ENCODE measurements at places on chromosomes 3 and 15.

DNA sequence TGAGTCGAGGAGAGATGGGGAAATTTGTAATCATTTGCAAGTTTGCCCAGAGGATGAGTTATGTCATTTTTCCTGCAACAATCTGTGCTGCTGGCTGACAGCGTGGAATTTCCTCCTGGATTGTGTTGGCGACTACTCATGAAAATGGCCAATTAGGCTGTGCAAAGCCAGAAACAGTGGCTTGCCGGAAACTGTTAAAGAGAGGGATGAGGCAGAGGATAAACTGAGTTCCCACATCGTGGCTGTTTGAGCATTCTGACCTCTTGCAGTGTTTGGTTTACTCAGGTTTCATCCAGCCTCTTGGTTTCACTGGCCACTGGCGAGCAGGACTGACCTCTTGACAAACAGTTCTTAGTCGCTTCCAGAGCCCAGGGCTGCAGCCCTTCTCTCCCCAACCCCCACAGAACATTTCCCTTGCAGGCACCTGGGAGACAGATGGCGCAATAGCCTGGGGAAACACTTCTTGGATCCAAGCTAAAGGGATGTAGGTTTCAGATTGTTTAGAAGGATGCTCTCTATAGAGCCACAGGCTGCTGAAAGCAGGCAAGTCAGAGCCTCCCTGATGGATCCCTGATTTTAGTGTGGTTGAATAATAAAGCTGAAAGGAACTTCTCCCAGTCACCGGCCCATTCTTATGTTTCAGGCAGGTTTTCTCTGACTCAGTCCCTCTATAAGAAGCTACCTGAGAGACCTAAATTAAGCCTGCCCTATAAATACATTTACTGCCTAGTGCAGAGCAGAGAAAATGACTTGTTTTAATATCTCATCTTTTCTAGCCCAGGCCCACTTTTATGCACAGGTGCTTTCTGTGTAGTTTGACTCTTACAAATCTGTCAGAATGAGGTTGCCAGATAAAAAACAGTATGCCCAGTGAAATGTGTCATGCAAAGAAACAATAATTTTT is 92.8 kb upstream of the UBE2E1 start:
- DNase-seq = no peak

DNA sequence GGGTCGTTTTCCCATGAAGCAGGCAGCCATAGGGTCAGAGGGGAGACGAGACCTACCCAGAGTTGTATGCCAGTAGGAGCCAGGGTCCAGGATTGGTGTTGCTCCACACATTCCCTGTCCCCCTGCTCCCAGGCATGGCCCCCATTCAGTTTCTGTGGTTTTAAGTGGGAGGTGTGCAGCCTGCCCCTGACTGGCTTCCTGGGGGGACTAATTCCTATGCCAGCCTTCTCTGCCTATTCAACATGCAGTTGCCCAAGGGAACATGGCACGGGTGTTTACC is 126.3 kb downstream of the EEFSEC start:
- no peak for DNase-seq

DNA sequence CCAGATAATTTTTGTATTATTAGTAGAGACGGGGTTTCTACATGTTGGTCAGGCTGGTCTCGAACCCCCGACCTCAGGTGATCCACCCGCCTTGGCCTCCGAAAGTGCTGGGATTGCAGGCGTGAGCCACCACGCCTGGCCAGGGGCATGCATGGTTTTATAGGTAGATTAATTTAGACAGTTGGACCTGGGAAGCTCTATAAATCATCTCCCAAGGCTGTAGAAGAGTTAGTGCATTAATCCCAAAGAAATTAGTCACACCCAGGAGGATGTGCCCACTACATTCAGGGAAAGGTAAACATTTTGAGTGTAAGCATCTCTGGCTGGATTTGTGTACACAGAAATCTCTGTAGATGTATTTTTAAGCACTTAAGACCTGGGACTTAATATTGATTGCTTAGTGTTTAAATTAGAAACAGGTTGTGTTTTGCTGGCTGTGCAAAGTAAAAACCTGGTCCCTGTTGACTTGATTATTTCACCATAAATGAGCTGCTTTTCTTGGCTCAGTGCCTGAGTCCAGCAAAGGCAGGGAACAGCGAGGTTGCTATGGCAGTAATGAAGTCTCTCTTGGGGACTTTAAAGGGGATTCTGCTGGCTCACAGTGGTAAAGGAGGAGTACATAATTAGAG is 19.2 kb downstream of the EXOSC7 start:
- no peak for DNase-seq

DNA sequence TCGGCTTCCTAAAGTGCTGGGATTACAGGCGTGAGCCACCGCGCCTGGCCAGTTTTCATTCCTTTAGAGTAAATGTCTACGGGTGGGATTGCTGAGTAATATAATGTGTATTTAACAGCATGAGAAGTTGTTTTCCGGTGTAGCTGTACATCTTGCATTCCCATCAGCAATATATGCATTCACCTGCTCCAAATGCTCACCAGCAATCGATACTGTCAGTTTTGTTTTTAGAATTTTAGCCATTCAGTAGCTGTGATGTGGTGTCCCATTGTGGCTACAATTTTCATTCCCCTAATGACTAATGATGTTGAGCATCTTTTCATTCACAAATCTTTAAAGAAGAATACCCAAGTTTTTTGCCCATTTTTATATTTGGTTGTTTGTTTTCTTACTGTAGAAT is 134.8 kb upstream of the RGMA start:
- DNase-seq = no peak

DNA sequence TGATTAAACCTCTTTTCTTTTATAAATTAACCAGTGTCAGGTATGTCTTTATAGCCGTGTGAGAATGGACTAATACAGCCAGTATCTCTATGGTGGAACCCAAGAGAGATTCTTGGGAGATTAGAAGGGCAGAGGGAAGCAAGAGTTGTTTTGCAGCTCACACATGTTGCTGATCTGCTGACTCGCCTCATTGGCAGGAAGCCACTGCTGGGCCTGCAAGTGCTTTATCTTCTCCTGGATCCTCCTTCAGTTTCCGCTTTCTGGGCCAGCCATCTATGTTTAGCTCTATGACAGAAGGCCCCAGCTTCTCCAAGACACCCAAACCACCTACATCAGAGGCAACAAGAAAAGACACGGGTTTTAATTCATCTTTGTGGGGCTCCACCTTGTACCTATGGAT is 23.4 kb upstream of the GALNT15 start:
- no peak for DNase-seq

DNA sequence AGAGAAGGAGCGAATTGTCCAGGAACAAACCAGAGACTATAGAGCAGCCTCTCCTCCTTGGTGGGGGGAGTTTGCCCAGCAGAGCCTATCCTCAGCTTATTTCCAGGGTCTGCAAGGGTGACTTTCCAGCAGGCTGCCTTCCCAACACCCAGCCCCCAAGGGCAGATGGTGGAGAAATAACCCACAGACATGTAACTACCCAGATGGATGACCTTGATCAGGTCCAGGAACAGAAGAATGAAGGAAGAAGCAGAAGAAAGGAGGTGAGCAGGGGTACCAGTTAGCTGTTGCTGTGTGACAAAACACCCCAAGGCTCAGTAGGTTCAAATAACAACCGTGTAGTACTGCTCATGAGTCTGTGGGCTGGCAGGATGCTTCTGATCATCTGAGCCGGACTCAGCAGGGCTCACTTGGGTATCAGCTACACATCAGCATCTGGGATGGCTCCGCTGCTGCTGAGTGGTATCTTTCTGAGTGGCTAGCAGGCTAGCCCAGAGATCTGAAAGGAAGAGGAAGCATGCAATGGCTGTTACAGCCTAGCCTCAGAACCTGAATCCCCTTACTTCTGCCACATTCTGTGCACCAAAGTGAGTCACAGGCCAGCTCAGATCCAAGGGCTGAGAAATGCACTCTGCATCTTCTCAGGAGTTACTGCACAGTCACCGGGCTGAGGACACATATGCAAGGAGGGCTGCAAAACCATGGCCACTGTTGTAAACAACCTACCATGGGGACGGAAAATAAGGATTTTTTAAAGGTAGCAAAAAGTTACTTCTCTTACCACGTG is 22.2 kb upstream of the TXNRD3 start:
- DNase-seq = no peak

DNA sequence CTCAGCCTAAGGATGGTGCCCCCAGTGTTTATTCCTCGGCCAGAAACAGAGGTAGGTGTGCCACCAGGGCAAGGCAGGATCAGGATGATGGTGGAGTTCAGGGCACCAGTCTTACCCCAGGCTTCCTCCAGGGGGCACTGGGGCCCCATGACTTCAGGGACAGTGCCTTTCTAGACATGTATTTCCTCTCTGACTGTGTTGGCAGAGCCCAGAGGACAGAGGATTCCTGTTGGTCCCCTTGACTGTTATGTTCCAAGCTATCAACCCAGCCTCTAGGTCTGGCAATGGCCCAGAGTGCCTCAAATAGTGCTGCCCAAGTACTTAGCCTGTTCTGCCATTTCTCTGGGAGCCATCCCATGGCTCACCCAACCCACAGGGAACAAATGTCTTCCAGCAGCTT is 2.8 kb downstream of the HEMK1 start:
- peak; percentile 88 for DNase-seq

DNA sequence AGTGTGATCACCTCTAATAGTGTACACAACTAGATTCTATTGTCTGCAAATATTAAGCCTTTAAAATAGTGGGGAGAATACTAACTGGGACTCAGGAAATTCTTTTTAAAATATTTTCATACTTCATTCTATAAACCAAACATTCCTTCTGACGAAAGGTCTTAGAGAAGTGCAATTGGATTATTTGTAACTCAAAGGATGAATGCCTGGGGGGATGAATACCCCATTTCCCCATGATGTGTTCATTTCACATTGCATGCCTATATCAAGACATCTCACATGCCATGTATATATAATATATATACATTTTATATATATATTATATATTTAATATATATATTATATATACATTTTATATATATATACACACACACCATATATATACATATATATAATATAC is 189.9 kb downstream of the VGLL3 start:
- no peak for DNase-seq

GRCh38 chr3:195877136-195877715 is 31.1 kb downstream of the TNK2 start:
- DNase-seq = no peak

- no peak for DNase-seq
Observed at GRCh38 chr3:115836944-115837343, 213.6 kb downstream of the GAP43 start.

GRCh38 chr3:64390893-64391292 is 165.6 kb upstream of the PRICKLE2 start:
- no peak for DNase-seq

GRCh38 chr3:52190294-52191074 is 7.5 kb upstream of the ALAS1 start:
- DNase-seq = no peak

DNA sequence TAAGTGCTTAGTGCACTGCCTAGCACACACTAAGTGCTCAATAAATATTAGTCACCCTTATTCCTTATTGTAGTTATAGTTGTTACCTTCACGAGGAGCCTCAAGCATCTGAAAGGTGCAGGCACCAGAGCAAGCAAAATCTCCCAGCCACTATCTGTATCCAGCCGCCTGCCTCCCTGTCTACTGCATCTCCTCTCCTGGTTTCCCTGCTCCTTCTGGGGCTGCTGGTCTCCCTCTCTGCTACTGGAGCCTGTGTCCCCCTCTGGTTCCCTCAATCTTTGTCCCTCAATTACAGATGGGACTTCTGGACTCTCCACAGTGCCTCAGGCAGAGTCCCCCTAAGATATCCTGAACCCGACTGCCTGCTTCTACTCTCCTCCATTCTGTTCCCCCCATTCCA is 18.8 kb downstream of the MYL3 start:
- no peak for DNase-seq

GRCh38 chr3:61563313-61564271 is 2.2 kb downstream of the PTPRG start:
- no peak for DNase-seq

DNA sequence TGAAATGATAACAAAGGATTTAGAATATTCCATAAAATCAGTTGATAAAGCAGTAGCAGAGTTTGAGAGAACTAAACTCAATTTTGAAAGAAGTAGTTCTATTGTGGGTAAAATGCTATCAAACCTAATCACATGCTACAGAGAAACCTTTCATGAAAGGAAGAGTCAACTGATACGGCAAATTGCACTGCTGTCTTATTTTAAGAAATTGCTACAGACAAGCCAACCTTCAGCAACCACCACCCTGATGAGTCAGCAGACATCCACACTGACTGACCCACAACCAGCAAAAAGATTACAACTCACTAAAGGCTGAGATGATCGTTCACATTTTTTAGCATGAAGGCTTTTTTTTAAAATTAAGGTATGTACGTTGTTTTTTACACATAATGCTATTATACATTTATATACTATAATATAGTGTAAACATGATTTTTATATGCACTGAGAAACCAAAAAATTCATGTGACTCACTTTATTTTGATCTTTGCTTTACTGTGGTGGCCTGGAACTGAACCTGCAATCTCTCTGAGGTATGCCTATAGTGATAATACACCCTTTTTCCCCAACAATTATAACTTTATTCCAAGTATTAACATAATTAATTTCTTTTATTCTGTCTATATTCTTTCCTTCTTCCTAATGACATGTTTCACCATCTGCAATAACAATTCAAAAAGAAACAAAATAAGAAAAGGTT is 109.9 kb downstream of the TBC1D5 start:
- DNase-seq = no peak

DNA sequence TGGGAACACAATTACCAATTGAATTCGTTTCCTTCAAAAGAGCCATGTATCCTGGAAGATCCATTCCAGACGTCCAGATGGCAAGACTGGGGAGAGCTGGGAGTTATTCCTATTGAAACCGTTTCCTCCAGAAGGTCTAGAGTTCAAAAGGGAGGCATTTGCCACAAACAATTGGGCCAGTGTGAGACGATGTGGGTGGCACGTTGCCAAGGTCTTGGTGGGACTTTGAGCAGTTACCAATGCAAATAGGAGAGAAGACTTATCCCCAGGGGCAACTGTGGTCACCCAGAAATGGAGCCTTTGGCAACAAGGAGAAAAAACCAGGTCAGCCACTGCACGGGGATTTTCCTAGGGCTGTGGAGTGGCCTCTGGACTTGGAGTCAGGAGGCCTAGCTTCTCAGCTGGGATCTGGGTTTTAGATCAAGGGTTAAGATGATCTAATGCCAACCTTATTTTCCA is 29.6 kb upstream of the TLE3 start:
- DNase-seq = no peak

DNA sequence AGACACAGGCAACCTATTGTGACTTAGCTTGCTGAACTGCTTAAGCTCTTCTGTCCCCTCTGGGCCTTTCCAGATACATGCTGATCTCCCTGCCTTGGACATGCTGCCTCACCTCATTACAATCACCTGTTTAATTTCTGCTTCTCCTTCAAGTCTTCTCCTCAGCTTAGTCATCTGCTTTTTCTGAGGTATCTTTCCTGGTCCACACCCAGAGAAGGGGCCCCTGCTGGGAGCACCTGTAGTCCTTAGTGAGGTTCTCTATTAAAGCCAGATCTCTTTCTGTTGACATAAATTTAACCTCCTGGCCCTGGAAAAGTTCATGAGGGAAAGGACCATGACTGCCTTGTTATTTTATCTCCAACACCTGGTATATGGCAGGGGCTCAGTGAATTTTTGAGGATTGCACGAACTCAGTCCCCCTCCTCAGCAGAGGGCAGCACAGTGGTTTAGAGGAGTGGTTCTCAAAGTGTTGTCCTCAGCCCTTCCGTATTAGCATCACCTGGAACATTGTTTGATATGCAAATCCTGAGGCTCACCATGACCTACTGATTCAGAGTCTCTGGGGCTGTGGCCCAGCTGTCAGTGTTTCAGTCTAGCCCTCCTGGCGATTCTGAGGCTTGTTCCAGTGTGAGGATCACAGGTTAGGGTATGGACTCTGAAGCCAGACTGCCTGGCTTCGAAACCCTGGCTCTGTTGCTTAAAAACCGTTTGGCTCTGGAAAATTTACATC is 12.7 kb downstream of the COL6A6 start:
- no peak for DNase-seq

Measured in CD4-positive, alpha-beta T cell treated with Interleukin-17A for 1 hour (primary cell).